ENCODE measurements at places on chromosomes 1 and 21.

- no peak for DNase-seq
Observed at GRCh38 chr1:161359291-161359690, 8.4 kb downstream of the CFAP126 start.

- DNase-seq, result no peak
Observed at GRCh38 chr1:213688655-213689054, 299.1 kb upstream of the PROX1 start.

DNA sequence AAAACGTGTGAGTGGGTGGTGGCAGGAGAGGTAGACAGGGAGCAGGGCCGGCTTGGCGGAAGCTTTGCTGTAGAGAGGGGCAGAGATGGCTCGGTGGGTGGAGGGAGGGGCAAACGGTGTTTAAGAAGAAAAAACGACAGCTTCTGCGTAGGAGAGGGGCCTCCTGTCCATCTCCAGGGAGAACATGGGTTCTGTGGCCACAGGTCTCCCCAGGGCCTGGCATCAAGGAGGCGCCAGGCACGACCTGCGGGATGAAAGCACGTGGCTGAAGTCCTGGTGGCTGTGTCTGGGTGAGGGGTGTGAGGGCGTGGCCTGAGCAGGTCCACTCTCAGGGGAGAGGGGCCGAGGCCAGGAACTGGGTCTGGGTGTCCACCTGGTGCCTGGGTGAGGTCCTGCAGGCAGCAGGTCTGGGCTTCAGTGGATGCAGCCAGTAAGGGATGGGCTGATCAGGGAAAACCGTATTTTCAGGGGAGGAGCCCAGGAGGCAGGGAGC lies 940 bp upstream of the PRKCZ start:
- DNase-seq, result peak; percentile 33

DNA sequence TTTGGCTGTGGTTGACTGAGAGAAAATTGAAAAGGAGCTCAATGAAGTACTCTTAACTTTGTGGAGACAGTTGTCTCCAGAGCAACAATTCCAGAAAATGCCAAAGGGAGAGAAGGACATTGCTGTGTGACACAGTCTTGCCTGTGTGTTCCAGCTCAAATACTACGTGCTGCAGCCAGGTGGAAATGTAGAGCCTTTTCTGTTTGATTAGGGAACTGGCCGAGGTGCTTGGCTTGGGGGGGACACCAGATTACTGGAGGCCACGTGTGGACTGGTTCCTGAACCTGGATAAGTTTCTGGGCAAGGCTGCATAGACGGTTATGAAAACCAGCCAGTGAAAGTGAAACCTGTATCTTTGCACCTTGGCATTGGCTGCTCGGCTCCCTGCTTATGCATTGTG lies 217.9 kb downstream of the CTH start:
- no peak for DNase-seq

DNA sequence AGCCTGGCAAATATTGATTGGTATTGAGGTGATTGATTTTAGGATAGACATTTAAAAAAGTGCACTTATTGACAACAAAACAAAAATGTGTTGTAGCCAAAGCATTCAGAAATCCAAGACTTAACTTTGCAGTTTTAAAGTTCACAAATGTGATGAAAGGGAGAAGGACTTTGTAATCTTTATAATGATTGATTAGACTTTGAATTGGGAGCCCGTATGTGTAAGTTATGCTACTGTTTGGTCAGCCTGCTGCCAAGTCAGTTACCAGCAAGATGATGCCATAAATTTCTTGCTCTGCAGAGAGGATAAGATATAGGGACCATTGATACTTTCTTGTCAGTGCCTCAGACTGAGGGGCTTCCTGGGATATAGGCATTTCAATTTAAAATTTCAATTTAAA lies 39.5 kb downstream of the TBX19 start:
- no peak for DNase-seq

GRCh38 chr1:81312272-81312754 lies 488.4 kb upstream of the ADGRL2 start:
- no peak for DNase-seq

DNA sequence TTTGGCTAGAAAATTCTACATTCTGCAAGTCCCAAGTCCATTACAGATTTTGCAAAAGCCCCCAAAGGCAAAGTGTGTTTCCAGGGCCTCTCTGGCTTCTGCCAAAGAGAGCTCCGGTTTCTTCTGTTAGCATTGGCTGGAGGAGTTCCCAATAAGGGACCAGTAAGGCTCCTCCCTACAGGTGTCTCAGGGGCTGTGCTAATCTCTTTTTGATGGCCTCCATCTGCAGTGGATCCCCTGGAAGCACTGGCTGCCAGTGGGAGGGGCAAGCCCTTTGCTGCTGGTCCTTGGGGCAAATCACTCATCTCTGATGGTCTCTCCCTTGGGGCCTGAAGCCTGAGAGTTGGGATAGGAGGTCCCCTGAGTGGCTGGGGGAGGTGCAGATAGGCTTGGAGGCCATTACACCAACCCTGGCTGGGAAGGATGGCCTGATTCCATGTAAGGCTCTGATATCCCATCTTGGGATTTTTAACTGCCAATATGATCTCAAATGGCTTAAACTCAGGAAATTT lies 89.1 kb upstream of the USP24 start:
- DNase-seq, result no peak

- DNase-seq, result no peak
Observed at GRCh38 chr1:235831148-235831547, 35.6 kb downstream of the LYST start.

GRCh38 chr1:62493656-62494055 lies 56.8 kb downstream of the USP1 start:
- no peak for DNase-seq

- no peak for DNase-seq
Observed at GRCh38 chr1:234214129-234214910, 158.9 kb upstream of the COA6 start.

- no peak for DNase-seq
Observed at GRCh38 chr1:42379794-42380585, 602 bp upstream of the RIMKLA start.

DNA sequence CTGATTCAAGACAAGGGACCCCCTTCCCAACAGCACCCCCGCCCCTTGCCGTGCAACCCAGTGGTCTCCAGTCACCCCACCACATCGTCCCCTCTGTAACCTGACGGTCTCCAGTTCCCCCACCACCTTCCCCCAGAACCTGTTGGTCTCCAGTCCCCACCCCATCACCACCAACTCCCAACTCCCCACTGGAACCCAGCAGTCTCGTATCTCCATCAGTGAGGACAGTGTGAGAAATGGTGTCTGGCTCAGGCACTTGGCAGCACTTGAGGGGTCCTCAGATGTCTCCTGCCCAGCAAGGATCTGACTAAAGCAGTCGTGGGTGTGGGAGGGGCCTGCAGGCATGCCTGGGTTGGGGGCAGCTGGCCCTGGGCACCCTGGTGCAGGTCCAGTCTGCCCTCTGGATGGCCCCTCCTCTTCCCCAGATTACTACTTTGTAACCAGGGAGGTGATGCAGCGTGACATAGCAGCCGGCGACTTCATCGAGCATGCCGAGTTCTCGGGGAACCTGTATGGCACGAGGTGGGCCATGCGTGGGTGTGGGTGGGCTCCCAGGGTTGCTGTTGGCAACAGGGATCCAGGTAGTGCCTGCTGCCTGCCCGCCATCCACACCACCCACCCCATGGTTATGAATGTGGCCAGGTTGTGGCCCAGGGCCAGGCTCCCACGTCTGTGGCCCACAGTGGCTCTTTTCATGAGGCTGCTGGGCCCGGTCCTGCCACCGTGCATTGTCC lies 3.1 kb upstream of the GJC2 start:
- no peak for DNase-seq

GRCh38 chr1:56654126-56654923 lies 9.2 kb downstream of the PRKAA2 start:
- DNase-seq, result no peak

DNA sequence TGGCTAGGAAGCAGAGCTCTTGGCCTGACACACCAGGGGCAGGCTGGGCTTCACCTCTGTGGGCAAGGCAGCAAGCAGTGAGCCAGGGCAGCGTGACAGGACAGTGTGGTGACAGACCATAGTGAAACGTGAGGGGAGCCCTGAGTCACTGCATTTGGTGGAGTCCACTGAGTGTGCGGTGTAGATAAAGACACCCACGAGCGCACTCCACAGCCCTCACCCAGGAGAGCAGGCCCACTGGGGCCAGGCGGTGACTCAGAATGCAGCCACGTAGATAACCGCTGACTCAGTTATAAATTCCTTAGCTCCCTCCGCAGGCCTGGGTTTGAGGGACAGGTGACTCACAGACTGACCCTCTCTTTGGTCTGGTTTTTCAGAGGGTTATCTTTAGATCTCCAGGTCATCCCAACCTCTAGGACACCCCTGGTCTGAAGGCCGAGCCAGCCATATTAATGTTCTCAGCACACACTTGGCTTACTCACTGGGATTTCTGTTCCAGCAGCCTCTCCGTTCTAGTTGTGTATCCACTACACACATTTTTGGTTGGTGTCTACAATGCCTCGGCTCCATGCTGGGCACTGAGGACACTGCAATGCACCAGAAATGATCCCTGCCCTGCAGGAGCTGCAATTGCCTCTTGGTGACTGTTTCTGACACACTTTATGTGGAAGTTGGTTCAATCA lies 90.2 kb upstream of the TSPAN2 start:
- no peak for DNase-seq

GRCh38 chr1:156750711-156751450 lies 594 bp downstream of the HDGF start:
- no peak for DNase-seq

DNA sequence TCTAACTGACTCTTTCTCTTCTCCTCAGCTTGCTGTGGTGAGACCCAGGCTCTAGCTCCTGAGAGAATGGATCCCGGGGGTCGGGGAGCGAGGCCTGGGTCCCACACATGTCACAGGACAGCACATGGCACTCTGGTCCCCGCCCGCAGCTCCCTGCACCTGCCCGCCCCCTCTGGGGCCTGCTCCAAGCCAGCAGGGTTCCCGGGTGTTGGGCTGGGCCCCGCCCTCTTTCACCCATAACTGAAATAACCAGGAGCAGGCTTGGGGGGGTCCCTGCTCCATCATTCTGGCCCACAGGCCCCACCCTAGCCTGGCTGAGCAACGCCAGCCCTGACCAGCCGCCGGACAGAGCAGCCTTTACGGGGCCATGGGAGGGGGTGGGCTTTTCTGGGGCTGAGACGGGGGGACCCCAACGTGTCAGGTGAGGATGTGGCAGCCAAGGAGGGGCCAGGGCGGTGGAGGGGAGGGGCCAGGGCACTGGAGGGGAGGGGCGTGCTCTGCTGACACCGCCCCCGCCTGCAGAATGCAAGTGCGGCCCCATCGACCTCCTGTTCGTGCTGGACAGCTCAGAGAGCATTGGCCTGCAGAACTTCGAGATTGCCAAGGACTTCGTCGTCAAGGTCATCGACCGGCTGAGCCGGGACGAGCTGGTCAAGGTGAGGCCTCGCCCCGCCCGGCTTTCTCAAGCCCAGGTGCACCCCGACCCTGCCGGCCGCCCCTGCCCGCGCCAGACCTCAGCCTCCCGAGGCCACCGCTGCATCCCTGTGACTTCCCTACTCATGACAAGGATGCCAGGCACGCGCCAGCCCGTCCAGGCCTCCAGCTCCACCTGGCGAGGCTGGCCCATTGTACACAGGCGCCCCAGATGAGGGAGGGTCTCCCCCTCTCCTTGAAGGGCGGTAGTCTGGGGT lies 19.4 kb downstream of the COL6A1 start:
- peak; percentile 9 for DNase-seq

GRCh38 chr1:5331101-5331500 lies 661.1 kb downstream of the NPHP4 start:
- no peak for DNase-seq

- no peak for DNase-seq
Observed at GRCh38 chr1:38287036-38287435, 240.4 kb upstream of the POU3F1 start.

DNA sequence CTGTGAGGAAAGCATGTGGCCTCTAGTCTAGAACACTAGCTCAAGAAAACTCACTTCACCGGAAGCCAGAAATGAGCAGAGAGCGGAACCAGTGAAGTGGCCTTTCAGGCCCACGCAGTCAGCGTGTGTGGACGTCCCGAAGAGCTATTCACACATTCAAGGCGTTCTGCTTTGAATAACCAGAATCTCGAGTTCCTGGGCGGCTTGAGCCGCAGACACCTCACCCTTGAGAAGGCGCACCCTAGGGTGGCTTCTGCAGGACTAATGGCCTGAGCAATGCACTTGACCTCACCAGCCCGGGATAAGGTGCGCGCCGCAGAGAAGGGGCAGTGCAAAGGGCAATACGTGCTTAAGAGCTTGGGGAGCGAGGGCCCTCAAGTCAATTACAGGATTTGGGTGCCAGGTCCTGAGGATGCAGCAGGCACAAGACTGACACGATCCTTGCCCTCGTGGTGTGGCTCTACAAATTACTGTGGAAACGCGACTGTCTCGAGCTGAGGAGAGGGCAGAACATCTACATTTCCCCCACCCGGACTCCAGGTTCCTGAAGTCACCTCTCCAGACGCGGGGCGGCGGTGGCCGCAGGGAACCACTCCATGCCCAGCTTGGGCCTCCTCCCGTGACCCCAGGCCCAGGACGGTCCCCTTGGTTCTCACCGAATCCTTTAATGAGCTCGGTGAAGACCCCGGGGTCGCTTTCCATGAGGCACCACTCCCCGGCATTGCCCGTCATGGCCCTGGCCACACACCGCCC lies 455 bp downstream of the UCHL5 start:
- peak; percentile 53 for DNase-seq

DNA sequence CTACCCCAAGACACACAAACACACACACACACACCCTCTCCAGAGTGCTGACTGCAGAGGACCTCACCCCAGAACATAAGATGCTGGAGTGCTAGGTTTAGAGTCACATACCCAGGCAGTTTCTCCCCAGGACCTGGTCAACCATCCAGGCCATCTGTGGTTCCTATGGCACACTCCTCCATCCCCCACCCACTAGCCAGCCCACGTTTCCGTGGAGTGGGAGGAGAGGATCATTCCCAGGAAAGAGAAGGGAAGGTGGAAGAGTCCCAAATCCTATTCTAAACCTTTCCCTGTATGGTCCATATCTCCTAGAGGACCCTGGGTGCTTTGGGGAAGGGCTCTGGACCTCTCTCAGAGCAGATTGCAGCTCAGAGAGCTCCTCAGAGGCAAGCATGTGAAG lies 1.1 kb downstream of the KCNJ9 start:
- no peak for DNase-seq

GRCh38 chr1:226066415-226067078 lies 4.0 kb downstream of the H3-3A start:
- DNase-seq, result no peak

DNA sequence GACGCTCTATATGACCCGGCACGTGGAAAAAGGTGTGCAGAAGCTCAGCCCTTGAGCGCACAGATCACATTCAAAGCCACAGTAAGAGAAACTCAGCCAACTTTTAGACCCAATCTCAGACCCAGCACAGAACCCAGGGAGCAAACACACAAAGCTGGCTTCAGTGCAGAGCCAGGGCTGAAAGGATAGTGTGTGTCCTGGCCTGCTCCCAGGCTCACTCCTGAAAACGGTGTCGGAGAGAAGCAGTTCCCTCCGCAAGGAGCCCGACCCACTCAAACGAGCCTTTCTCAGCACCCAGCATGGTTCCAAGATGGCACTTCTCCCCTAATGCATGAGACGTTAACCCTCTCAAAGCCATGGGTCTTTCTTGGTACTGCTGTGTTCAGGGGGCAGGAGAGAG lies 39.6 kb downstream of the CASZ1 start:
- no peak for DNase-seq

GRCh38 chr1:29519788-29520110 lies 283.4 kb downstream of the PTPRU start:
- no peak for DNase-seq

All from activated T-cell treated with anti-CD3 and anti-CD28 coated beads, Interleukin-2, amount 50 U/mL, for 1 hour (primary cell).